ENCODE measurements at places on chromosomes 6 and 20. TPM values are rescaled to one million over a fixed set of nuclear protein-coding genes. Genes with fewer than 3 reads are reported as not detected.

- H3K4me3 ChIP-seq = no peak overlapping the region
- DNase-seq = no peak
- H3K27me3 ChIP-seq = no peaks in the 10 kb centered on the region
Measured at GRCh38 chr6:81215092-81215432, 537.4 kb downstream of the TENT5A start.

- H3K27ac ChIP-seq = no peak overlapping the region
- H3K4me3 ChIP-seq = no peak overlapping the region
- DNase-seq = no peak
- no peaks in the 10 kb centered on the region for H3K36me3 ChIP-seq
- H3K4me1 ChIP-seq = no peaks in the 10 kb centered on the region
Measured at GRCh38 chr20:58471193-58472164, 43.7 kb downstream of the APCDD1L start.

DNA sequence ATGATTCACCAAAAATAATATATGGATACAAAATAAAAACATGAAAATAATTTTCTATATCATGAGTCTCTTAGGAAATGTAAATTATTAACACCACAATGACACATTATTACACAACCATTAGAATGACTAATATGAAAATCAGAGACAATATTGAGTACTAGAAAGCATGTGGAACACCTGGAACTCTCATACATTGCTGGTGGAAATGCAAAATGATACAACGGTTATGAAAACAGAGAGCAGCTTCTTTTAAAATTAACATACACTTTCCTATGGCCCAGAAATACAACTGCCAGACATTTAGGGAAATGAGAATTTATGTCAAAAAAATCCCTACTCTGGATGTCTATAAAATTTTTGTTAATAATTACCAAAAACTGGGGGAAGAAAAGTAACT, 853.3 kb upstream of the MAN1A1 start:
- no peak overlapping the region for H3K4me3 ChIP-seq
- DNase-seq = no peak
- H3K27ac ChIP-seq = no peak overlapping the region
- H3K27me3 ChIP-seq = no peaks in the 10 kb centered on the region

DNA sequence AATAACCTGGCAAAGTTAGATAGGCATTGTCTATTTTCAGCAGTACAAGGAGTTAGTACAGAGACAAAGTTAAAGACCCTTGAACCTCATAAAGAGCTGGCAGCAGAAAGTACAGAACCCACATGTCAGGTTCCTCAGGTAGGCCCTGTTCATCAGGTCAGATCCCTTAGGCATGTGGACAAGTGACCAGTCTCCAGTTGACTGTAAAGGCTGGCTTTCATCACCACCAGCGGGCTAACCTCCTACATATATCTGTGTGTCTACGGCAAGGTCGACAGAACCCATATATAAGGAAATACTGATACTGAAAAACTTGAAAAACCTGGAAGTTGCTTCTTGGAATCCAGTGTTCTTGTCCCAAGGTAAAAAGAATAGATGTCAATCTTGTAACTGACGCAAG, 223.1 kb upstream of the SGK1 start:
- peaks cover 15% of the 10 kb centered on the region for H3K4me1 ChIP-seq
- DNase-seq = no peak
- H3K27ac ChIP-seq = no peak overlapping the region
- no peaks in the 10 kb centered on the region for H3K27me3 ChIP-seq
- no peak overlapping the region for H3K4me3 ChIP-seq
- no peaks in the 10 kb centered on the region for H3K36me3 ChIP-seq

DNA sequence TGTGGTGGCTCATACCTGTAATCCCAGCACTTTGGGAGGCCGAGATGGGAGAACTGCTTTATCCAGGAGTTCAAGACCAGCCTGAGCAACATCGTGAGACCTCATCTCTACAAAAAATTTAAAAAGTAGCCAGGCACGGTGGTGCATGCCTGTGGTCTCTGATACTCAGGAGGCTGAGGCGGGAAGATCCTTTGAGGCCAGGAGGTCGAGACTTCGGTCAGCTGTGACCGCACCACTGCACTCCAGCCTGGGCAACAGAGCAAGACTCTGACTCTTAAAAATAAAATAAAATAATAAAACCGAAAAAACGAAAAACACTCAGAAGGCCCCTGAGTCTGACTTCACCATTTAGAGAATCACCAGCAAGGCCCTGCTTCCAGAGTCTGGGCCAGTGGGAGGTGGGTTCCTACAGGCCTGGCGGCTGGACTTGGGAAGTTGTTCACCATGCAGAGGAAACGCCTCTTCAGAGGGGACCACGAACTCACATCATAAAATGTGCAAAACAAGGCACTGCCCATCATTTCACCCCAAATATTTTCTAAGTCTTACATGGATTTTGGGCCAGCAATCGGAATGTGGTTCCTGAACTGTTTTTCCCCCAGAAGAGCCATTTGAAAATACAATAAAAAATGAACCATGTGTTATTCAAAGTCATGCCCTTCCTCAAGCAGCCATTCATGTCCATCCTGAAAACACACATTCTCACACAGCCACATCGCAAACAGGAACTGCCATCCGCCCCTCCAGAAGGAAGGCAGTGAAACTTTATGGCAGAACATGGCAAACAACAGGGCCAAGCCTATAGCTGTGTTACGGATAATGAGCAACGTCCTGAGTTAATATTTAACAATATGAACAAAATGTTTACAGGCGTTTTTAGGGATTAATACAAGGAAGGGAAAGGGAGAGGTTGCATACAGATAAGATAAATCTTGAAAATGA, 57.8 kb downstream of the SLC22A23 start:
- H3K4me1 ChIP-seq = no peaks in the 10 kb centered on the region
- DNase-seq = no peak
- no peak overlapping the region for H3K27ac ChIP-seq

NMBR gene
- not detected for total RNA-seq

All from activated CD8-positive, alpha-beta T cell treated with anti-CD3 and anti-CD28 coated beads, Interleukin-2, amount 10 ng/mL, durations not matched to agents 7 days and 5 days (primary cell).